ENCODE measurements at places on chromosomes 1 and 21.

DNA sequence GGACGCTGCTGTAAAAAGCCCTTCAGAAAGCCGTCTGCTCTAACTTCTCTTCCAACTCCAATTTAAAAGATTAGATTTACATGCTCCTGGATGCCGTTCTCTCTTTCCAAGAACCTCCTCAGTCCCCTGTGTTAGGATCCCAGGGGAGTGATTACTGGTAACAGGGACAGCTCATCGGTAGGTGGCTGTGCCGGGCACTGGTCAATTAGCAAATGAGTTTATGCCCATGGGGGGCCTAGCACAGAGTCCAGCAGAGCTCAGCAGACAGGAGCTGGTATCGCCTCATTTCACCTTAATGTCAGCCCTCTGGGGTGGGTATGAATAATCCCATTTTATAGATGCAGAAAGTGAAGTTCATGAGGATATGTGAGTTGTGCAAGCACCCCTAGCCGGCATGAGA lies 191.9 kb downstream of the GRIK3 start:
- no peak for DNase-seq

GRCh38 chr1:204803607-204804006 lies 67.1 kb upstream of the NFASC start:
- no peak for DNase-seq

GRCh38 chr1:154492115-154492514 lies 9.9 kb upstream of the TDRD10 start:
- DNase-seq, result no peak

GRCh38 chr1:235607284-235607683 lies 42.3 kb downstream of the GNG4 start:
- DNase-seq, result no peak

DNA sequence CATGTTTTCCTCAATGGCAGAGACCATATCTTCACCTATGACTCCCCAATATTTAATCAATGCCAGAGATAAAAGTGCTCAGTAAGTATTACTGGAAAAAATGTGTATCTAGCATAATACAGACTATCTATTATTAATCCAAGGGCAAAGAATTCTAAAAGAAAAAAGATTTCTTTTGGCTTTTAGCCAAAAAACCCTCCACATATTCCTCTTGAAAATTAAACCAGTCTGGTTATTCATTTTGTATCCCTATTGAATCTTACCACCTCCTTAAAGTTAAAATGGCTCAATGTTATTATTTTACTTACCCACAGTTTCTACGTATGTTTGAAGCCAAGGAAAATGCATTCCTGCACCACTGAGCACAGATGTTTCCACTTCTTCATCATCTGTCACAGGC lies 1.6 kb downstream of the TAF1A start:
- DNase-seq, result no peak

DNA sequence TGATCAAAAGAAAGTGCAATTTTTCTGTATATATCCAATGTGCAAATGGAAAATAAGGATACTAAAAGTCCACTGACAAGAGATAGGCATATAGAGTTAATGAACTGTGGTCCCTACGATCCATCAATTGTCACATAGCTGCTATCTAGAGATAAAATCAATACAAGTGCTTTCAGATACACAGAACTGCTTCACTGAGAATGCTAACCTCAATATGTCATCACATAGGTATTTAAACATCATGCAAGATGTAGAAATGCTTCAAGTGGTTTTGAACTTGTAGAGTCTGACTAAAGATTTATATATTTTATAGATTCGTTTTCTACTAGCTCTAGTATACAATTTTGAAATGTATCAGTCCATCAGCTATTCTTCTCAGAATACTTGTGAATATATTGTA lies 1604.7 kb downstream of the PLA2G4A start:
- DNase-seq, result peak; percentile 16

GRCh38 chr1:2307972-2308371 lies 79.9 kb downstream of the SKI start:
- no peak for DNase-seq

DNA sequence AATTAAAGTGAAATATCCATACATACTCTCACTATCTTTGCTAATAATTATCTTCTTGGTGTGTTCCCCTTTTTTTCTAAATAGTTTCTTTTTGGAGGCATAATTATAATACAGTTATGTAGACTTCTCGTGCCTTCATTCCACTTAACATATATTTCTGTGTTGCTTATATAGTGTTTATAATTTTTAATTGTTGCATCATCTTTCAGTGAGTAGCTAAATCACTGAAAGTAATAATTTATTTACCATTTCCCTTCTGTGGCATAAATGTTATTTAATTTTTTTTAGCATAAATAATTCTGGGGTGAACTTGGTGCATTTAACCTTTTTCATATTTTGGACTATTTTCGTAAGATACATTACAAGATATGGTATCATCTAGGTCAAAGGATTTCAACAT lies 38.3 kb downstream of the SMAP2 start:
- DNase-seq, result no peak

- DNase-seq, result no peak
Observed at GRCh38 chr1:232966663-232967062, 16.3 kb downstream of the NTPCR start.

GRCh38 chr1:25700144-25700523 lies 83.5 kb downstream of the MAN1C1 start:
- no peak for DNase-seq

DNA sequence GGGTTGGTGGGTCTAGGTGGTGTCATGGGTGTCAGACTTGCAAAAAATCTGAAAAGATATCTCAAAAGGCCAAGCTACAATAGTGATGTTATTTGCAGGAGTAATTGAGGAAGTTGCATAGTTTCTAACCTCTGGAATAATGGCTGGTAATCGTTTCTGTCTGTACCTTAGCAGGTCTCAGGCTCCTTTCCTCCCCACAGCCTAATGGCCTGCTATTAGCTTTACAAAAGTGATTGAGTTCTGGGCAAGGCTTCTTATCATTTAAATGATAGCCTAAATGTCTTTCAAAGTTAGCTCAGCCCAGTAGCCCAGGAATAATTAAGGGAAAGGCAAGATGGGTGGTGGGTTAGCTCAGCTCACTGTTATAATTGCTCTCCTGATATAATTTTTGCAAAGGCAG lies 37.7 kb upstream of the IGSF5 start:
- no peak for DNase-seq

GRCh38 chr1:180905927-180906326 lies 6.8 kb upstream of the KIAA1614 start:
- no peak for DNase-seq

DNA sequence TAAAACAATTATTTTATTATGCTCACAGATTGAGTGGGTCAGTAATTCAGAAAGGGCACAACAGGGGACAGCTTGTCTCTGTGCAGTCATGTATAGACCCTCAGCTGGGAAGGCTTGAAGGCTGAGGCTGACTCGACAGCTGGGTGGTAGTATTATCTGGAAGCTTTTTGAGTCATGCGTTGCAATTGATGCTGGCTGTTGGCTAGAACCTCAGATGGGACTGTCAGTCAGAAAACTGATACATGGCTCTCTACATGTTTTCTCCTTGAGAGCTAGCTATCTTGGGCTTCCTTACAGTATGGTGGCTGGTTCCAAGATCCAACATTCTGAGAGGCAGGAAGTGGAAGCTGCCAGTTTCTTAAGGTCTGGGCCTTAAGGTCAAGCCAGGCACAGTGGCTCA lies 61.5 kb upstream of the SELENON start:
- no peak for DNase-seq

All from AG04449 (cell line).